ENCODE measurements at places on chromosomes 2 and 18.

DNA sequence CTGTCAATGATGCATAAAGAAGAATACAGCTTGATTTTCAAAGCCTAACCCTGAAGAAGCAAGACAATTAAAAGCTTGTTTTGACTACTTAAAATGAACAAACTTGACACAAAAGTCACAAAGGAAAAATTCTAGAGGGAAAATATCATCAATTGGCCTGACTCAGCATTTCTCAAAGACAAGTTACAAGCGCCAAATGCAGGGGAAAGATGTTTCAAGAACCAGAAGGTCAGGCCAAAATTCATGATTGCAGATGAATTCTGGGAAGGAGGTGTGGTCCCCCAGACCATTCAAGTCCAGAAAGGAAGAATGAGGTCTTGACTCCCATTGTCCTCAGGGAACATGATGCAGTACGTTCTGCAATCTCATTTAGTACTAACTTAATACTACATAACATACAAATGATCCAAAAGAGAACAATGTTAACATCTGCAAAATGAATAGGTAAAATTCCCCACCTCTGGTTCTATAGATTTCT is 64.5 kb downstream of the FAM210A start:
- no peak for DNase-seq

GRCh38 chr18:68219274-68219673 is 495.6 kb downstream of the TMX3 start:
- DNase-seq, result no peak

GRCh38 chr2:98334439-98335078 is 11.7 kb upstream of the CNGA3 start:
- DNase-seq, result no peak

- no peak for DNase-seq
Measured at GRCh38 chr2:43221124-43221762, 5.2 kb downstream of the ZFP36L2 start.

DNA sequence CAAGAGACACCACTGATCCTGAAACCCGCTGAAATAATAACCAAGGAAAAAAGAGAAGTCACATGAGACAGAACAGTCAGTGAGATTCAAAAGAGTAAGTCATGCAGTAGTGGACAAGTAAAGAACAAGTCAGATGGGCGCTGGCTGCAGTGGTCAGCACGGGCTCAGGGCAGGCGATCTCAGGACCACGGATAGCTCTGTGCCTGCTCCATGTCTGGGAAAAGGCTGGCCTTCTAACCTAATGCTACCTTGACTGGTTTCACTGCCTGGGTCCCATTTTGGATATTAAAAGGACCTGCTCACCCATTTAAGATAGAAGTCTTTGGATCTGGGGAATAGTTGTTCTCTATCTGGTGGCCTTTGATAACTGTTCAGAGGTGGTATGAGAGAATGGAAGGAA is 61.7 kb upstream of the LCLAT1 start:
- DNase-seq, result peak; percentile 21

GRCh38 chr18:63046375-63046774 is 273.2 kb downstream of the BCL2 start:
- DNase-seq, result no peak

DNA sequence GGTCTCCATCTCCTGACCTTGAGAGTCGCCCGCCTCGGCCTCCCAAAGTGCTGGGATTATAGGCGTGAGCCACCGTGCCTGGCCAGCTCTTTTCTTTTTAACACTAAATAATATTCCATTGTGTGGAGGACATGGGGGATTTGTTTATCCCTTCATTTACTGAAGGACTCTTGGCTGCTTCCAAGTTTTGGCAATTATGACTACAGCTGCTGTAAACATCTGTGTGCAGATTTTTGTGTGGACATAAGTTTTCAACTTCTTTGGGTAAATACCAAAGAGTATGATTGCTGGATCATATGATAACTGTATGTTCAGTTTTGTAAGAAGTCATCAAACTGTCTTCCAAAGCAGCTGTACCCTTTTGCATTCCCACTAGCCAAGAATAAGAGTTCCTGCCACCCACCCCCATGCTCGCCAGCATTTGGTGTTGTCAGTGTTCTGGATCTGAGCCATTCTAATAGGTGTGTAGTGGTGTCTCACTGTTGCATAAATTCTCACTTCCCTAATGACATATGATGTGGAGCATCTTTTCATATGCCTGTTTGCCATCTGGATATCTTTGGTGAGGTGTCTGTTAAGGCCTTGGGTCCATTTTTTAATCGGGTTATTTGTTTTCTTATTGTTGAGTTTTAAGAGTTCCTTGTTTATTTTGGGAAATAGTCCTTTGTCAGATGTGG is 52.2 kb downstream of the TNFRSF11A start:
- no peak for DNase-seq

GRCh38 chr18:57943723-57944122 is 100.3 kb upstream of the NEDD4L start:
- DNase-seq, result no peak

- no peak for DNase-seq
Measured at GRCh38 chr2:242046206-242046826, 176.8 kb downstream of the RTP5 start.

DNA sequence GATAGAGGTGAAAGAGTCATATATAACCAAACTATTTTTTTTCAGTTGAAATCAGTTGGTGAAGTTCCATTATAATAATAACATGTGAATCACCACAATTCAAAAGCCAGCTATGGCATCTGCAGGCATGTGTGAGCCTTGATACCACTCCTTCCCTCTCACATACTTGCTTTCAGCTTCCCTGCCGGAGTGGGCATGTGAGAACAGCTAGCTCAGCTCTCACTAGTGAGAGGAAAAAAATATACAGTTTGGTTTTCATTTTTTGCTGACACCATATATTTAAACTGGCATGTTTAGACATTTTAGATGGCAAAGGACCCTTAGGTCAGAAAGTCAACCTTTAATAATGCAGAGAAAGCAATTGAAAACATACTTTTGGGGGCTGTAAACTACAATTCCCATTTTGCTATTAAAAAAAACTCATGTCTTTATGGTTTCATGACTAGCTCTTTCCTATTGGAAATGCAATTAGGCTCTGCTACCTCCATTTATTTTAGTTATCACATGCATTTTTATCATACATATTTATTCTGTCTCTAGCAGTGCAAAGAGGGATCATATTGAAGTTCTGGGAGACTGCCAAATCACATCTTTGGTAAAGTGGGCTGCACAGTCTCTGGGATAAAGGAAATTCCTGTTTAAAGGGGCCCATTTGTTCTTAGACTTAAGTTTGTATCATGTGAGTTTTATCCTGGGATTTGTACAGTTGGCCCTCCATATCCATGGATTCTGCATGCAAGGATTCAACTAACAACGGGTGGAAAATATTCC is 33.2 kb upstream of the SLC40A1 start:
- no peak for DNase-seq

GRCh38 chr2:60861736-60862135 is 19.6 kb upstream of the REL start:
- DNase-seq, result no peak

DNA sequence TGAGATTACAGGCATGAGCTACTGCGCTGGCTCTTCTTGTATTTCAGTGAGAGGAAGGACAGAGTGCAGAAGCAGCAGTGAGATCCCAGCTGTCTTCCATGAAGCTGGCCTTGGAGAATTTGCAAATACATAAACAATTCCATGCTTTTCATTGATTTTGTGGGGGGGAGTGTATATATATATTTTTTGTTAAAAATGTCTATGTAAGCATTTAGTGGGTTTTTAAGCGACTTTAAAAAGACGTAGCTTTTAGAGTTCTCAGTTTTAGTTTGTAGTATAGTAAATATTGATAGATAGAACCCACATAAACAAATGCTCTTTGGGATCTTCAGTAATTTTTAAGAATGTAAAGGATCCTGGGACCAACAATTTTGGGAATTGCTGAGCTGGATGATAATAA is 6.3 kb downstream of the RBFA start:
- DNase-seq, result no peak

- no peak for DNase-seq
Measured at GRCh38 chr2:240981280-240981679, 17.1 kb upstream of the SNED1 start.
